ENCODE measurements at places on chromosomes 12 and 14. TPM values are rescaled to one million over a fixed set of nuclear protein-coding genes. Genes with fewer than 3 reads are reported as not detected.

DNA sequence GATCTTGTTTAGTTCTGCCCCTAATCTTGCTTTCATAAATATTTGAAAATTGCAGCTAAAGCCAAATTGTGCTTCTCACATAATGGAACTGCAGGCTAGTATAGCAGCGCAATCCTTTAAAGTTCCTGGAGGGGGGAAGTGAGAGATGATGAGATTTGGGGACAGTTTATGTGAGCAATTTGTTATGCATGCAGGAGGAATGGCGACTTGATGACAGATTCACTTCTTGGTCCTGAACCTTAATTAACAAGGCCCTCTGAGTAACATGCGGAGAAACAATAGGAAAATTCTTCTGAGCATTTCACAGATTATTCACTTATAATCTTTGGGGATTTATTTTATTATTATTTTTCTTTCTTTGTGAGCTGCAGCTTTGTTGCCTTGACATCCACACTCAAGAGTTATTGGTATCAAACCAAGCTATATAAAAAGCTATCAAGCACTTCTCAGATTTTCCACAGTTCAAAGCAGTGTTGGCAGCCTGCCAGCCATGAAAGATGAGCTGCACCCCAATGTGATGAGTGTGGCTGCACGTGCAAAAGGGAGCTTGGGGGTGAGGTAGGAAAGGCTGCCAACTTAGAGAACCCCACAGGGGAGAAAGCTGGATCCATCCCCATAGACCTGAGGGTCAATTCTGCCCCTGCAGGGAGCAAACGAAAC, 1662.2 kb upstream of the FLRT2 start:
- H3K36me3 ChIP-seq, result no peaks in the 10 kb centered on the region
- no peaks in the 10 kb centered on the region for H3K27me3 ChIP-seq
- H3K4me3 ChIP-seq, result no peak overlapping the region
- no peak overlapping the region for H3K27ac ChIP-seq
- no peak for DNase-seq
- no peaks in the 10 kb centered on the region for H3K4me1 ChIP-seq

- H3K27ac ChIP-seq, result no peak overlapping the region
- H3K27me3 ChIP-seq, result no peaks in the 10 kb centered on the region
- H3K36me3 ChIP-seq, result no peaks in the 10 kb centered on the region
- no peak overlapping the region for H3K4me3 ChIP-seq
- no peak for DNase-seq
Observed at GRCh38 chr12:60180298-60180697, 584.5 kb downstream of the SLC16A7 start.

DNA sequence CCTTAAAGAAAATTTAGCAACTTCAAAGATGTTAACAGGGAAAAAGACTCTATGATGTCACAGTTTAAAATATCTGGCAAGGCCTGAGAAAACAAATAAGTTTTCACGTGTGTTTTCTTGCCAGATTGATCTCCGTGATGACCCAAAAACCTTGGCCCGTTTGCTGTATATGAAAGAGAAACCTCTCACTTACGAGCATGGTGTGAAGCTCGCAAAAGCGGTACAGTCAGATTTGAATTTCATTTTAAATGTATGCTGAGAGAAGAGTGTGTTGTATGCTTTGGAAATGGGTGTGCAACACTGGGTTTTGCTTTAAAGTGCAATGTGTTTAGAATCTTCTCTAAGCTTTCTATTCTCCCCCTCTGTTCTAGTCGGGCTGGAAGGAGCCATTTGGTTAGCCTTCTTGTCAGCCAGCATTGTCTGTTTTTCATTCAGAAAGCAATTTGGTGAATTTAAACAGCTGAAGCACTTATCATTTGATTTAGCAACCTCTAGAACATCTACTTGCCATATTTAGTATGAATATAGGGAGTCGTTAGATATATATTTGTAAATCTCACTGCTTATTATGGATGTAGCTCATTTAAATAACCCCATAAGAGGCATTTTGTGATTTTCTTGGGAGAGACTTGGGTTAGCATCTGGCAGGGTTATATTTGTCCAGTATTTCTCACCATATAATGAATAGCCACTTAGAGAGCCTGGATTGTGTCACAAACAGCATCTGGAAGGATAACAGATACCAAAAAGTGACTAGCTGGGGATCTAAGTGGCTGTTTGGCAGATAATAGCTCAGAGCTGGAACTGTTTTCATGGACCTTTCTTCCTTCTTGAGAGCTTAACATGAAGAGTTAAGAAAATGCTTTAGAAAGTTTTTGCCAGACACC, 35.5 kb downstream of the GPHB5 start:
- no peaks in the 10 kb centered on the region for H3K36me3 ChIP-seq
- peaks cover 2% of the 10 kb centered on the region for H3K27me3 ChIP-seq
- H3K27ac ChIP-seq, result no peak overlapping the region
- no peak for DNase-seq
- no peak overlapping the region for H3K4me3 ChIP-seq
- H3K4me1 ChIP-seq, result no peaks in the 10 kb centered on the region

GRCh38 chr14:88503754-88504406, 50.9 kb downstream of the PTPN21 start:
- H3K4me1 ChIP-seq, result no peaks in the 10 kb centered on the region
- no peaks in the 10 kb centered on the region for H3K36me3 ChIP-seq
- H3K27ac ChIP-seq, result no peak overlapping the region
- no peak for DNase-seq

DNA sequence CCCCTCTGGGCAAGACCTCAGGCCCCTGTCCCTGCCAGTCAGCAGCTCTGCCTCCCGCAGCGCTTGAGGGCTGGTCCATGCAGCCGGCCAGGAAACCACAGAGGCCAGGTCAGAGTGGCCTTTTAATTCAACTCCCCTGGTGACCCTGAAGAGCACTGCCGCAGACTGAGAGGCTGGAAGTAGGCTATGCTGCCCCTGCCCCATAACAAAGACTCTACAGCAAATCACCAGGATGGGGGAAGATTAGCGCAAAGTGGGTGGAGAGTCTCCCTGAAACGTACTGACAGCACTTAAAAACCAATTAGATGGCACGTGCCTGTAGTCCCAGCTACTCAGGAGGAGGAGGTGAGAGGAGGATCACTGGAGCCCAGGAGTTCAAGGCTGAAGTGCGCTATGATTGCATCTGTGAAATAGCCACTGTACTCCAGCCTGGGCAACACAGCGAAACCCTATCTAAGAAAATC, 70.5 kb downstream of the ITPK1 start:
- H3K4me1 ChIP-seq, result peaks cover 73% of the 10 kb centered on the region
- H3K4me3 ChIP-seq, result peak overlapping the region; percentile 51
- H3K36me3 ChIP-seq, result peaks cover 7% of the 10 kb centered on the region
- no peak for DNase-seq
- peaks cover 4% of the 10 kb centered on the region for H3K27me3 ChIP-seq
- peak overlapping the region; percentile 57 for H3K27ac ChIP-seq

DNA sequence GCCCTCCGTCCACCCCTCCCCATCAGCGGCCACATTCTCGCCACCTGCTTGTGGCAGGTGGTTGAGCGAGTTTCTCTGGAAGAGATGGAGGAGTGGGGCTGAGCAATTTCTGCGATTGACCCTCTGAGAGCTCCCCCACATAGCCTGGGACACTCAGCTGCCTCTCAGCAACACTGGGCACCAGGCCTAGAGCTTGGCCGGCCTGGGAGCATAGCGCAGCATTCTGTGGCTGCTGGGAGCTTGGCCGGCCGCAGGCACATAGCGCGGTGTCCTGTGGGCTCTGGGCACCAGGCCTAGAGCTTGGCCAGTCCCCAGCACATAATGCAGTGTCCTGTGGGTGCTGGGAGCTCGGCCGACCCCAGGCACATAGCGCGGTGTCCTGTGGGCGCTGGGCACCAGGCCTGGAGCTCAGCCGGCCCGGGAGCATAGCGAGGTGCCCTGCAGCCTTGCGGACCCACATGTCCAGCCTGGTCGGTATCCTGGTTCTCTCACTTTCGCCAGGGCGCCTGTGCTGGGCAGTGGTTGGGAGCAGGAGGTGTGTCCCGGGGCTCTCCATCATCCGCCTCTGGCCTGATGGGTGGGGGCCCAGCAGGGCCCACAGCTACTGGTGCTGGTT, 43.8 kb downstream of the LRCOL1 start:
- H3K4me1 ChIP-seq, result peaks cover 15% of the 10 kb centered on the region
- H3K36me3 ChIP-seq, result peaks cover 3% of the 10 kb centered on the region
- H3K4me3 ChIP-seq, result no peak overlapping the region
- no peak overlapping the region for H3K27ac ChIP-seq

The DENND5B gene
- polyA plus RNA-seq, result 0.70 TPM

The GON7 gene
- polyA plus RNA-seq, result 24.8 TPM

The CCDC60 gene
- polyA plus RNA-seq, result not detected

The RNASE9 gene
- polyA plus RNA-seq, result not detected

The CMTM5 gene
- not detected for polyA plus RNA-seq
